ENCODE measurements at places on chromosomes 4 and X.

DNA sequence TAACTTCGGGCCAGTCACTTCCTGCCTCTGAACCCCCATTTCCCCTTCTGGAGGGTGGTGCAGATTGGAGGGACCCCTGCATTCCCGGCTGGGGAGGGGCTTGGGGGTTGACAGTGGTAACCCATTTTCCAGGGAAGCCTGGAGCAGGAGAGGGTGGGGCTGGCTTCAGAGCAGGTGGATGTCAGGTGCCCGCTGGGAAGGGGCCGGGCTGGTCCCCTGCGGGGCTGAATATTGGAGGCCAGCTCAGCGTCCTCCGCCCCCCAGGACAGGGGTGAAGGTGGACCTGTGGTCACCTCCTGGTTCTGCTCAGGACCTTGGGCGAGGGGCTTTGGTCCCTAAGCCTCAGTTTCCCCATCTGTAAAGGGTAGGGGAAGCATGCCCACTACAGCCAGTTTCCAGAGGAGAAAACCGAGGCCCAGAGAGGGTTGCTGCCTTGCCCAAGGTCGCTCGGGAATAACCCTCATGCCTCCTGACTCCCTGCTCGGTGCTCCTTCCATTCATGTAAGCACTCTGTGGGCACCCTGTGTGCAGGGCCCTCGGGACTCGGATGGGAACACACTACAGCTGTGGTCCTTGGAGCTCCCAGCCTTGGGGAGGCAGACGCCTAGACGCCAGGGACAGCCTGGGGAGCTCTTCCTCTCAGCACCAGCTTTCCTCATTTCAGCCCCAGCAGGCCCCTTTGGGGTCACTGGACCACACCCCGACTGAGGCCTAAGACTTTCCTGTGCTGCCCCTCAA, 683 bp downstream of the MAN2B2 start:
- DNase-seq: no peak

- no peak for DNase-seq
Observed at GRCh38 chrX:42567268-42567667, 210.7 kb downstream of the PPP1R2C start.

DNA sequence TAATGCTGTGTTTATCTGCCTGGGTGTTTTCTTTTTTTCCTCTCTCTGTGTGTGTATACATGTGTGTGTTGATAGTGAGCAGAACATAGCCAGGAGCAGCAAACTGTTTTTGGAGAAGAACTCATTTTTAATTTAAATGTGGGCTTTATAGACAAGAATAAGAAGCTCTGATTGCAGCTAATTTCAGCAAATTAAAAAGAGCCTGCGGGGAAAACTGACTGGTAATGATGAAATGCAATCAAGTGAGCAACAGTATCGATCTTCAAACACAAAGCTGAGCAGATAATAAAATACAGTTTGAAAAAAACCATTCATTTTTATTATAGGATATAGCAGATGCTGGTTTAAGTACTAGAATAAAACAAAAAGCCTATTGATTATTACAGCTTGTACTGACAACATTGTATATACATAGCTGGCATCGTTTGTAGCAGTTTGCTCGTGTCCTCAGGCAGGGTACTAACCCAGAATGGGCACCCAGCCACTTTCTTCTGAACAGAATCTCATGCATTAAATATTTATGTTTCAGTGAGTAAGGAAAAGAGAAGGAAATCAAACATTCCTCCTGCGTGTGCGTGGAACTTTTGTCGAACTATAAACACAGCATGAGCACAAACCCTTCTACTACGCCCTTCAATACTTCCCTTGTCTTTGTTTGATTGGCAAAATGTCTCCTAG, 73.5 kb upstream of the ZFP42 start:
- DNase-seq: no peak

GRCh38 chrX:10628906-10629305, 8.5 kb upstream of the MID1 start:
- DNase-seq: no peak

DNA sequence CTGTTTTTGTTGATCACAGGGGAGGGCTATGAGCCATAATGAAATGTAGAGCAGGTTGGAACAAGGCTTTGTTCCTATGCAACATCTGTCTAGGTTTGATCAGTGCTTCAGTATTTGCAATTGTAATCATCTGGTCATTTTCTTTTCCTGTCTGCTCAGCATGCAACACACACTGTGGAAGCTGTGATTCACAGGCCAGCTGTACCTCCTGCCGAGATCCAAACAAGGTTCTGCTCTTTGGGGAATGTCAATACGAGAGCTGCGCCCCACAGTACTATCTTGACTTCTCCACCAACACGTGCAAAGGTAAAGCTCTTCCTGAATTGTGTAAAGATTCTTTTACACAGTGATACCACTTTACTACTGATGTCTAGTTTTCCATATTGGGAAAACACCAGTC, 181.9 kb upstream of the ANXA3 start:
- DNase-seq: no peak

DNA sequence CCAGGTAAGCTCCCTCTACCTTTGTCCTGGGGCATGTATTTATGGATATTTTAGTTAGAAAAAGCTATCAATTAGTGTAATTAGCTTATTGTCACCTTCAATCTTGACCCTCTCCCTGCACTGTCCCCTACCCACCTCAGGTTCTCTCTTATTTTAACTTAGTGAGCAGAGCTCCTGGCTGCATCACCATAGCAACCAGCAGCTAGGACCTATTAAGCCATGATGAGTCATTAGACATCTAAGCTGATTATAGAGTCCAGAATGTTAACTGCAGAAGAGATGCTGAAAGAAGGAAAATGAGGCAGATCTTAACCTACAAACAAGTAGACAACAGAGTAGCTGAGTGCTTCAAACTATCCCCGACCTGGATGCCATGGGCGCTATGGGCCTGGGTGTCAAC, 36.6 kb downstream of the MAGEE2 start:
- DNase-seq: no peak

- DNase-seq: no peak
Observed at GRCh38 chr4:122517345-122517744, 60.8 kb upstream of the IL2 start.

- DNase-seq: no peak
Observed at GRCh38 chrX:13837290-13837745, 20.4 kb upstream of the GPM6B start.

GRCh38 chr4:187744911-187745310, 250.7 kb upstream of the ZFP42 start:
- no peak for DNase-seq

DNA sequence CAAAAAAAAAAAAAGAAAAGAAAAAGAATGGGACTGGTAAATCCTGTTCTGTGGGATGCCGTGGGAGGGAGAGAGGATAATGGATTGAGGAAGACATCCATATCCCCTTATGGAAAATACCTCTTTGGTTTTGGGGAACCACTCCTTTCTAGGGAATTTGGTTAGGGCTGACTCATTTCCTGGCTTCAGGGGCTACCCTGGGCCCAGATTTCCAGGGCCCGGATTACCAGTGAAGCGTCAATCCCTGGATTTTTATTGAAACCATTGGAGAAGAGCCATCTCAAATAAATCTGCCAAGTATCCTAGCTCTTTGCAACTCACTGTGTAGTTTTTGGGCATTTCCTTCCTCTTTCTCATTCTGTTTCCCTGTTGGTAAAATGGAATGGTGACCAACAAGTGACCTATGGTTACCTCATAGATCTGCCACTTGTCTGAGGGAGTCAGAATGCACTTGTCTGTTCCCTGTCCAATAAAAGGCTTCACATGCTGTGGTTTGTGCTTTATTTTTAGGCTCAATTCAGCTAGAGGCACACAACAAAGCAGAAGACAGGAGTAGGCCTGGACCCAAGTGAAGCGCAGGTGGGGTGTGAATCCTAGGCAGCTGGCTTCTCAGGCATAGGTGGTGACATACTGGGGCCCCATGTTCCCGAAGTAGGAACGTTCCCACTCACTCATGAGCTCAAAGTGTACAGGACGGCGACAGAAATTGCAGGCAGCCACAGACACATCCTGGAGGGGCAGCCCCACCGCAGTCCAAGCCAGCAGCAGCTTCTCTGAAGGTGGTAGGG, 8.6 kb downstream of the APEX2 start:
- DNase-seq: no peak

DNA sequence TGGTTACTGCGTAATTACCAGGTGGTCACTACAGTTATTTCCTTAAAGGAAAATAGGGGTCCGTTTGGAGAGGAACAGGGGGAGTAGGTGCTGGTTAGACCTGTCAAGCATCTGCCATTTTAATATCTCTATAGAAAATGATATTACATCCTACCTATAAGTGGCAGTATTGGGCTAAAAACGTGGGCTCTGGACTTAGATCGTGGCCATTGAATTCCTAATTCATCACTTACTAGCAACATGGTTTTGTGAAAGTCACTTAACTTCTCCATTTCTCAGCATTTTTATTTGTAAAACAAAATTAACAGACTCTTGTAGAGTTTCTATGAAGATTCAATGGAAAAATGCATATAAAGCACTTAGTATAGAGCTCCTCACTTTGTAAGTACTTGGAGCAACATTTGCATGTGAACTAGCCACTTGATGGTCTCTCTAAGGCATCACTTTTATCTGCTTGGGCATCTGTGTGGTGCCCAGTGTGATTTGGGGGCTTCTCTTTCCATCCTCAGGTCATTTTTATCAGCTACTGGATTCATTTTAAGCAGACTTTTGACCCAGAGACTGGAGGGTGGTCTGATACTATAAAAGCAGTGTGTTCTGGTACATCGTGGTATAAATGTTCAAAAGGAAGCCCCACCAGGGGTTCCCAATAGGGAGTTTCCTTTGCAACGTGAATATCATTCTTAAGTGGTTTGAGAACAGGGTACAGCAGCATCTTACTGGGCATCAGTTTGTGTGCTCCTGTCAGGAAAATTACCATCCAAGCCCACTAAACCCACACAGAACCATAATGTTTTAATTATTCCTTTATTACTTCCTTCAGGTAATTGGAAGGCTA, 42.7 kb upstream of the RASSF6 start:
- no peak for DNase-seq

GRCh38 chr4:151426513-151426912, 17.5 kb downstream of the FHIP1A start:
- DNase-seq: no peak

GRCh38 chr4:131426023-131426758, 1722.9 kb upstream of the PCDH10 start:
- DNase-seq: no peak

GRCh38 chr4:98689507-98690174, 31.2 kb upstream of the TSPAN5 start:
- DNase-seq: no peak

DNA sequence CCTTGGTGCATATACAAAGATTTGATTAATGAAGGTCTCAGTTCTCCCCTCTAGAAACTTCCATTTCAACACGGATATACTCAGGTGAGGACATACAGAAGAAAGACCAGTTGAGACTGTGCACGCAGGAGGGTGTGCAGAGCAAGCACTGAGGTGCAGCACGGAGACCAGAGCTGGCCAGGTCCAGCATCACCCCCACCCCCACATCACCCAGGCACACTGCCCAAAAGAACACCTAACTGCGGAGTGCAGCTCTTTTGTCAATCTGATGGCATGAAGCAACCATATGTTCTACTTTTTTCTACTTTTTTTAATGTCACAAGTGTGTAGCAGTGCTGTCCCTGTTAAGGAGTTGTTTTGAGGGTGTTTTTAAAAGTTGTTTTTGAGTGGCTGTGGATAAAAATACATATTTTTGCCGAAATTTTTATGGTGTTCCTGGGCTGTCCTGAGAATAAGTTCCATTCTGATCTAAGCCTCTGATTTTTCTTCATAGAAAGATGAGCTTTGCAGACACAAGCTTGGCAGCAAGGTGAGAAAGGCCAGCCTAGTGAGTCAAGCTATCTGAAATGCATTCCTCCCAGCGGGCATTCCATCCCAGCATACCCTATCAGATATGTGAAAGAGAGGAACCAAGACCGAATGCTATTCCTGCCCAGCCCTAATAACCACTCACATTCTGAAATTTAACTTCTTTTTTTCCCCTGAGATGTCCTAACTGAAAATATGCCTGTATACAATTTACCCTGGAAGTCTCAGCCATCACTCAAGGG, 173.7 kb downstream of the PTTG2 start:
- DNase-seq: no peak

DNA sequence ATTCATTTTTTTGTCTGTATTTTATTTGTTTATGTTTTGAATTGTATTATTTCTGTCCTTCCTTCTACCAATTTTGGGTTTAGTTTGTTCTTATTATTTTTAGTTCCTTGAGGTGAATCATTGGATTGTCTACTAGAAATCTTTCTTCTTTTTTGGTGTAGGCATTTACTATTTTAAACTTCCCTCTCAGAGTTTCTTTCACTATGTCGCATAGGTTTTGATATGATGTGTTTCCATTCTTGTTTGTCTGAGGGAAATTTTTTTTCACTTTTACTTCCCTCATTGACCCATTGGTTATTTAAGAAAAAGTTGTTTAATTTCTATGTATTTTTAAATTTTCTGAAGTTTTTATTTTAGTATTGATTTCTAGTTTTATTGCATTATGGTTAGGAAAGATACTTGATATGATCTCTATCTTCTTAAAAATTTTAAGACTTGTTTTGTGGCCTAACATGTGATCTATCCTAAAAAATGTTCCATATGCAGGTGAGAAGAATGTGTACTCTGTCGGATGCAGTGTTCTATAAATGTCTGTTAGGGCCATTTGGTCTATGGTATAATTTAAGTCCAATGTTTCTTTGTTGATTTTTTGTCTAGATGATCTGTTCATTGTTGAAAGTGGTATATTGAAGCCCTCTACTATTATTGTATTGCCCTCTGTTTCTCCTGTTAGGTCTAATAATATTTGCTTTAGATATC, 68.8 kb downstream of the IL15 start:
- no peak for DNase-seq

DNA sequence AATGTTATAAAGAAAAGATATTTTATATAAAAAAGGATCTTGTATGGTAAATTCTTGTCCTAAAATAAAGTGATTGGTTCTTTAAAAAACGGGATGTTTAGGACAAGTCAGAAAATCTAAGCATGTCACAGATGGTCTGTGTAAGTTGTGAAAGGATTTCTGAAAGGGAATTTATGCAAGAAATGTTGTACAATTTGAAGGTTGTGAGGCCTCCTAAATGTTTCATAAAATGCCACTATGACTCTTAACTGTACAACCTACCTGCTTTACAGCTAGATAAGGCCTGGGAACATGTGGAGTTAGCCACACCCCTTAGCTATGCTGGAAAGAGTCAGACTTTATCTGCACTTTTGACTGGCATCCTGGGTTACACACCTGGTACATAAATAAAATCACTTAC, 951.5 kb upstream of the POU3F4 start:
- no peak for DNase-seq

DNA sequence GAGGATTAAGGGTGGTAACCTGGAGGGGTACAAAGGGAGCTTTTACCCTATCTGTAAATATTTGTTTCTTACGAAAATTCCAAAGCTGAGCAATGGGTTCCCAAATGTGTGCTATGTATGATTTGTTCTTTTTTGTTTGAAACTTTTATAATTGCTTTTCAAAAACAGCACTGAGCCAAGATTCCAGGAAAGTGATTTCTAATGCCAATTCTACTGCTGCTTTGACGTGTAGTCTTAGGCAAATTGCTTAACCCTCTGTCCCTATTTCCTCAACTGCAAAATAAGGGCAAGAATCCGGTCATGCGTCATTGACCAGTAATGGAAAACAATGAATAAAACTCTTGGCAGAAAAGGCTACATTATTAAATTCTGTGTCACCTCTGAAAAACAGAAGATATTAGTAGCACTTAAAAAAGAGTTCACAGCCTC, 454.7 kb downstream of the IL15 start:
- DNase-seq: no peak

Measured in stimulated activated CD8-positive, alpha-beta memory T cell treated with anti-CD3 and anti-CD28 coated beads, Interleukin-4, amount 100 ng/mL, for 1 hour (primary cell).